ENCODE measurements at places on chromosomes 11 and 22.

DNA sequence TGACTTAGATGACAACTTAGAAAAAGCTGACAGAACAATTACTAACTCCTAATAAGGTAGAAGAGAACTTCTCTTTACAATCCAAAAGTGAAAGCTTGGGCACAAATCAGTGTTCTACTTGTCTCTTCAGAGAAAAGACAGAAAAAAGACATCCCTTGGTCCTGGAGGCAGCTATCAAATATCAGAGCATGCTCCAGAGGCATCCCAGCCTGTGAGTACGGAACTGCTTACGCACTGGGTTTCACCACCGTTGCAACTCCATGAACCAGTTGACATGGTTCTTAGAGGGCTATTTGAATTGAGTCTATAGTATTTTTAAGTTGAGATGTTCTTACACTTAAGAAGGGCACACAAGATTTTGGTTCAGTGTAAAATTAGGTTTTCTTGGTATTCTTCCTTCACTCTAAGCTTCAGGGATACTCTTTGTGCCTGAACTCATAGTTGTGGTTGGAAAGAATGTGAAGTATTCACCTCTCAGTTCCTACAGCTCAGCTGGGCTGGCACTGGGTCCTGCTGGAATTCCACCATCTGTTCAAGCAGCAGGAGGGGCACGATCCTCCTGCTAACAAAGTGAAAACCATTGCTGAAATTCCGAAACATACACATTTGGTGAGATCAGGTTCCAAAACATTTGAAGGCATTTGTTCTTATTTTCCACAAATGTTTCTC lies 6.3 kb downstream of the AKIP1 start:
- peak; percentile 62 for DNase-seq

GRCh38 chr11:62958547-62959421 lies 26.0 kb downstream of the SLC22A6 start:
- DNase-seq = peak; percentile 10

- no peak for DNase-seq
These were observed 57.5 kb downstream of the ABTB2 start for GRCh38 chr11:34300026-34300925.

DNA sequence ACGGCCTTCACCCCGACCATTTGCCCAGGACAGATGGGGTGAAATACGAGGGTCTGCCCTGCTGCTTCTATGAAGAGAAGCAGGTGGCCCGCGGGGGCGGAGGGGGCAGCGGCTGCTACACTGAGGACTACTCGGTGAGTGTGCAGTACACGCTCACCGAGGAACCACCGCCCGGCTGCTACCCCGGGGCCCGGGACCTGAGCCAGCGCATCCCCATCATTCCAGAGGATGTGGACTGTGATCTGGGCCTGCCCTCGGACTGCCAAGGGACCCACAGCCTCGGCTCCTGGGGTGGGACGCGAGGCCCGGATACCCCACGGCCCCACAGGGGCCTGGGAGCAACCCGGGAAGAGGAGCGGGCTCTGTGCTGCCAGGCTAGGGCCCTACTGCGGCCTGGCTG lies 11.2 kb downstream of the C22orf31 start:
- DNase-seq = no peak

GRCh38 chr11:36577859-36578258 lies 10.1 kb downstream of the RAG1 start:
- no peak for DNase-seq

DNA sequence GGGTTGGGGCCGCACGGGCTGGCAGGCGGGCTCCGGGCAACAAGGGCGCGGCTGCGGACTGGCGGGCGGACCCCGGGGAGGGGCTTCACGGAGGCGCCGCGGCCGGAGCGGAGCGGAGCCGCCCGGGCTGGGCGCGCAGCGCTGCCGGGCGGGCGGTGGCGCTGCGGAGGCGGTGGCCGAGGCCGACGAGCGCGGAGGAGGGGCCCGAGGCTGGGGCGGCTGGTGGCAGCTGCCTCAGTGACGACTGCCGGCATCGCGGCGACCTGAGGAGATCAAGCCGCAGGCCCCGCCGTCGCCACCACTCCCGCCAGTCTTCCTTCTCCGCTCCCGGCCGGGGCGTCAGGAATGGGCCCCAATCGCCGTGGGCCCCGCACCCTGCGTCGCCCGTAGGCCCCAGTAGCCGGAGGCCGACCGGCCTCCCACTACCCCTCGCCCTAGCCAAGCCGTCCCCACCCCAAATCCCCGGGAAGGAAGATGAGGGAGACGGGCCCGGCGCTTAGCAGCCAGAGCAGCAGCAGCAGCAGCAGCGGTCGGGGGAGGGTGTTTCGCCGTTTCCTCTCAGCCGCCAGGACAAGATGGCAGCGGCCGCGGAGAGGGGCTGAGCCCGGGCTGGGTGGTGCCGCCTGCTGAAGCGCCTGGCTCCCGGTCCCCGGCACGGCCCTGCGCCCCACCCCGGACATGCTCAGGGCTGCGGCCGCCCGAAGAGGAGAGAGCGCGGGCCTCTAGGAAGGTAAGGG lies at the start of gene HIPK3:
HIPK3 (plus strand) TSS at position 222 of the 737 bp plus-strand sequence.
- DNase-seq = peak; percentile 68

- peak; percentile 58 for DNase-seq
These were observed at the start of gene HDAC10 for GRCh38 chr22:50250555-50251476. Gene HDAC10, minus strand, starts transcription at chr22:50251265. Its CDS starts 233 bp downstream, at chr22:50251032.

DNA sequence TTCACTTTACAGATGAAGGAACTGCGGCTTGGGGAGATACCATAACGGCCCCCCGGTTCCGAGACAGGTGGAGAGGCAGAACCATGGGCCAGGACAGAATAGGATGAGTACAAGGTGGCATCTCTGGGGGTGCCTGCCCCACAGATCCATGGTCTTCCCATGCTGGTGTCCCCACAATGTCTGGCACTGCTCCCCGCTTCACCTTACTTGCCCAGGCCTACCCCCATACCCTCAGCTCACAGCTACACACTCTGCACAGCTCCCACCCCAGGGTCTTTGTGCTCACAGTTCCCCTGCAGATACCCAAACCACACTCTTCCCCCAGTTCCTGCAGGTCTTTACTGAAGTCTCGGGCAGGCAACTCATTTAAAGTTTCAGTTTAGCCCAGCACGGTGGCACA lies 11.4 kb upstream of the DGCR8 start:
- DNase-seq = no peak

- DNase-seq = no peak
These were observed 2.1 kb upstream of the GNAZ start for GRCh38 chr22:23068096-23068831.

DNA sequence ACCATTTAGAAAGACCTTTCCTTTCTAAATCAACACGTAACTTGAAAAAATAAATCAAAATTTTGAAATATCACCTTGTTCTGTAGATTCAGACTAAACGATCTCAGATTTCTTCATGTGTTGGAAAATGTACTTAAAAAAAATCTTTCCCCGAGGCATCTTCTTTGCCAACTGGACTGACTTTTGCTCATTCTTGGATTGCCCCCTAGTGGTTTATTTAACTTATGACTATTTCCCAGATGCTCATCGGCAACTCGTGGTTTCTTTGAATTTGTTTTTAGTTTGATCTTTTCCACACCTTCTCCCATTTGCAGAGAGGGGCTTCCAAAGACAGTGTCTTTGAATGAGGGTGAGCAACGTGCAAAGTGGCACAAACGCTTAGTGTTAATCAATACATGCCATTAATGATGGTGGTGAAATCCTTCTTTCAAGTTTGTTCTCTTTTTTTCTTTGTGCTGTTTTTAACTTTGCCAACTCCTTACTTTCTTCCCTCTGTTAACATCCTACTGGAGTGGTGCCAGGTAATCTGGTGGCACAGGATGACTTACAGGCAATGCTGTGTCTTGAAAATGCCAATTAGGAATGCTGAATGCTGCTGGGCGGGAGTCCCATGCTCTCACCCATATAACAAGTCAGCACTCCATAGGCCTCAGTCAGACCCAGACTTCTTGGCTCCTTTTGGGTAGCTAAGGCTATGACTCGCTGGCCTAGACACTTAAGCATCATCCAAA lies 18.3 kb downstream of the PRSS23 start:
- DNase-seq = no peak

DNA sequence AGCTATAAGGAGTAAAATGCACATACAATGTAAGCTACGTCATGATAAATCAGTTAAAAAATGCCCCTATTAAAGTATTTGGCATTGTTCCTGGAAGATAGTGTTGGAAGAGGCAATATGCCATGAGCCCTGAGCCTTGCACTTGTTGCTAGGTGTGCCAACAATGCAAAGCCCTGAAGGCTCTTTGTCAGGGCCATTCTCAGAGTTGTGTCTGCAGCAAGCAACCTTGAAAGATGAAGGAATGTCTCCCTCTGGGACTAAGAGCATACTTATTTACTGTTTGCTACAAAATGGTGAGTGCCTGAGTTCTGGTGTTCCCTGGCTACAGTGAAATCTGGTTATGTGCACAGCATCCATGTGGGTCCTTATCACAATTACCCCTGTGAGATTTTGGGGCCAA lies 322.3 kb upstream of the FAT3 start:
- no peak for DNase-seq

- no peak for DNase-seq
These were observed 455.9 kb downstream of the MN1 start for GRCh38 chr22:27345691-27346090.

- peak; percentile 54 for DNase-seq
These were observed 44.9 kb upstream of the VSTM5 start for GRCh38 chr11:93895106-93895862.

GRCh38 chr11:67422891-67423290 lies 5.4 kb upstream of the RPS6KB2 start:
- no peak for DNase-seq

DNA sequence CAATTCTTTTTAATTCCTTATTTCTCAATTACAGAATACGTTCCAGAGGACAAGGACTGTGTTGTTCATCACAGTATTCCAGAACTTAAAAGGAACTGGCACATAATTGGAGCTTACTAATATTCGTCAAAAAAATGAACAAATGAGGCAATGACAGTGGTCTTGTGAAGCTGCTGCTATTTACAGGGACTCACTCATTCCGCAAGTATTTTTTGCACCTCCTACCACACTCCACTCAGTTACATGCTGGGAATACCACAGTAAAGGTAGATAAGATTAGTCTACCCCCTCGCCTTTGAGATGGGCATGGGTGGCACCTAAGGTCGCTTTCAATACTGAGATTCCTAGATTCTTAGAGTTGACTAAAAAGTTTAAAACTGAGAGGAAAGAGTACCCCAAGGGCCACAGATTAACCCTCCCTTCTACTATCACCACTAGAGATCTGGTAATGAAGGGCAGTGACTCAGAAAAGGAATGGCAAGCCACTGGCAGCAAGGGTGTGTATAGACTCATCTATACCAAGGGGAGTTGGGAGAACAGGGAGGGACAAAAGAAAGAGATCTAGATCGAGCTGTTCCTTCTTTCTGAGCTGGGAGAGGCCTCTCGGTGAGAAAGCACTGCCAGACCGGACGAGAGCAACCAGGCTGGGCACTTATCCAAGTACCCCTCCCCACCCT lies 85.0 kb downstream of the RPL27A start:
- no peak for DNase-seq

DNA sequence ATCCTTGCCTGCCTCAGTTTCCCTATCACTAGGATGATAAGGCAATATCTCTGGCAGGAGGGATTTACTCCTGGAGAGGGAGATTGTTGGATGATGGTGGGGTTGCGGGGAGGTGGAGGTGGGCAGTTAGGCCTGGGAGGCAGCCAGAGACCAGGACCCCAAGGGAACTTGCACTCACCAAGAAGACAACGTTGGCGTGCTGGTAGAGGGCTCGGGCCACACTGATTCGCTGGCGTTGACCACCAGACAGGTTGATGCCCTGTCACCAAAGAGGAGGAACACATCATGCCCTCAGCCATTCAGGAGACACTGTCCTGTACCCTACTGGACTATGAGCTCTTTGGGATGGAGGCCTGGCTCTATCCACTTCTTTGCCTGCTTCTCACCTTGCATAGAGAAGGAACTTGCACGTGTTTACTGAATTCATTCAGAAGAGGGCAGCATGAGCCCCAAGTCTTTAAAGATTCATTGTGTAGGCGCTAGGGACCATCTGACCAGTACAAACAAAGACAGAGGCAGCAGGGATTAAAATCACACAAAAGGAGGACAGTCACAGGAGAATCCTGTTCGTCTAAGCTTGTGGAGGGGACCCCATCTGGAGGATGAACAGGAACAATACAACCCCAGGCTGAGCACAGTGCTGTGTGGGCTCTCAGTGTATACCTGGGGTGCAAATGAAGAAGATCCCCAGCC lies 24.2 kb upstream of the KCNJ11 start:
- DNase-seq = no peak

GRCh38 chr11:128715691-128716561 lies 22.1 kb downstream of the FLI1 start:
- no peak for DNase-seq

DNA sequence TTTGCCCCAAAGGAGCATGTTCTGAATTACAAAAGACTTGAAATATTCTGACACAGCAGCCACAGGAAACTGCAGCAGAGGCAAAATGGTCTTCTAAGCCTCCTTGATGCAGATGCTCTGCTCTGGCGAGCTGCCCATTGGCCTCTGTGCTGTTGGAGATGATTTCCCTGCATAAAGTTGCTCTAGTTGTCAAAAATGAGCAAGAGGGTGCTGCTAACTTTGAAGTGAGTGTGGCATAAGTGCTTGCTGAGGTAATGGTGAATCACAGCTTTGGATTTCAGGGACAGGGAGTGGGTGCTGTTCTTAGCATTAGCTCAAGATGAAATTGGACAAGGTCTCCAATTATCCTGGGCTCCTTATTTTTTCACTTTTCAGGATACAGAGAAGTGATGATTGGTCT lies 435.4 kb downstream of the TMEM135 start:
- peak; percentile 62 for DNase-seq

DNA sequence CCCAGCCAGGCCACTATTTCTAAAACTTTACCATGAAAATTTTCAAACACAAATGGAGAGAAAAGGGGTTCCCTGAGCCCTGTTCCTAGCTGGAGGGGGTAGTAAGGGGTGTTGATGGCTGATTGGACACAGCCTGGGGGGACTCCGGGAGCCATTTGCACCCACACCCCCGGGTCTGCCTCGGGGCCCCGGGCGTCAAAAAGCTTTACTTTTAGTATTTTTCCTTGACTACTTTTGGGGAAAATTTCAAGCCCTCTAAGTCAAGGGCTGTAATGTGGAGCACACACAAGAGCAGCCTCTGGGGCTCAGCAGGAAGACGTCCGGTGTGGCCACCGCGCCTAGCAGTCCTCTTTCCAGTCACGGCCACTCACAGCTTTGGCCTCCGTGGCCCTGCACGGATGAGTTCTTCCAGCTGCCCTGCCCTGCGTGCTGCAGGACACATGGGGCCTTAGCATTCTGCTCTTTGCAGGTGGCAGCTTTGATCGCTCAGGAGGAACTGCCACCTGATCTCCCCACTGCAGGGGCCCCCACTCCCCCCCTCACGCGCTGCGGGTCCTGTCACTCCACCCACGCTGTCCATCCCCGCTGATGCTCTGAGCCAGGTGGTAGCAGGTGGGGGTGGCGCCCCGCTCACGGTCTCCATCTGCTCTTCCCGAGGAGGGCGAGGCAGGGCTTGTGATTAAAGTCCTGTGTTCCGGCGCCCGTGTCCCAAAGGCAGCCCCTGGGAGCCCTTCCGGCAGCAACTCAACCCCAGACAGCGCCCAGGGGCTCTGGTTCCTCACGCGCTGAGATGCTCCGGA lies 14.4 kb downstream of the RNH1 start:
- no peak for DNase-seq

GRCh38 chr11:8327761-8328192 lies 64.1 kb upstream of the LMO1 start:
- no peak for DNase-seq

GRCh38 chr11:111942829-111943228 lies 5.7 kb downstream of the DIXDC1 start:
- DNase-seq = no peak
